ENCODE measurements at places on chromosomes 13 and 19. TPM values are rescaled to one million over a fixed set of nuclear protein-coding genes. Genes with fewer than 3 reads are reported as not detected.
A peak's percentile ranks its signal among the peaks of the same experiment; 100 is the strongest.

Gene IL11
- total RNA-seq, result 0.47 TPM

Gene KLK12
- not detected for total RNA-seq

Gene FPR3
- 8.5 TPM for total RNA-seq

Gene MAP2K2
- 105 TPM for total RNA-seq

Gene LGALS14
- not detected for total RNA-seq

Gene SIGLECL1
- not detected for total RNA-seq

Gene ATXN8OS
- not detected for total RNA-seq

Gene SIGLEC5
- not detected for total RNA-seq

- no peak for DNase-seq
These were observed 2.9 kb downstream of the CYSLTR2 start for GRCh38 chr13:48656608-48657007.

GRCh38 chr19:1270213-1270853, 1.2 kb downstream of the CIRBP start:
- DNase-seq, result no peak

DNA sequence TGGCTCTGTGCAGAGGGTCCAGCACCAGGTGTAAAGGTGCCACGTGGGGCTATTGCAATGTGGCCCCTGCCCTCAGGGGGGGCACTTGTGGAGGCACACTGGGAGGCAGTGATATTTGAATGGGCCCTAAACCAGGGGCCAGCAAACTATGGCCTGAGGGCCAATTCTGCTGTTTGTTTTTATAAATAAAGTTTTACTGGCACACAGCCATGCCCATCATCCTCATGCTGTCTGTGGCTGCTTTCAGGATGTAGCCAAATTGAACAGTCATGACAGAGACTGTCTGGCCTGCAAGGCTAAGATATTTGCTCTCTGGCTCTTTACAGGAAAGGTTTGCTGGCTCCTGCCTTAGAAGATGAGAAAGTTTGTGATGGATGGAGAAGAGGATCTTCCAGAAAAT, 33.9 kb upstream of the RANBP3 start:
- no peak for DNase-seq

- DNase-seq, result no peak
These were observed 2.8 kb downstream of the IQCN start for GRCh38 chr19:18271433-18271841.

DNA sequence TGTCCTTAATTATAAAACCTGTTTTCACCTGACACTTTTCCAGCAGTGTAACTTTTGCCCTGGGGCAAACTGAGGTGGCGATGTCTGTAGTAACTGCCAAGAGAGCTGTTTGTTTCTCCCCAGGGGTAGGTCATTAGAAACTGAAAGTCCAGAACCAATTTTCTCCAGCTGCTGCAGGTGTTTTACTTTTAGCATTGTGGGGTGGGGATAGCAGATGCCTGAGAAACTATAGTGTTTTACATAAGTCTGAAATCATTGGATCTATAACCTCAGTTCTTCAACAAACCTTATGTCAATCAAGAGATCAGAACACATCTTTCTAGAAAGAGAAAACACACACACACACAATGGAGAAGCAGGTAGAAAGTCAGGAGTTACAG, 92.7 kb downstream of the LHFPL6 start:
- no peak for DNase-seq

DNA sequence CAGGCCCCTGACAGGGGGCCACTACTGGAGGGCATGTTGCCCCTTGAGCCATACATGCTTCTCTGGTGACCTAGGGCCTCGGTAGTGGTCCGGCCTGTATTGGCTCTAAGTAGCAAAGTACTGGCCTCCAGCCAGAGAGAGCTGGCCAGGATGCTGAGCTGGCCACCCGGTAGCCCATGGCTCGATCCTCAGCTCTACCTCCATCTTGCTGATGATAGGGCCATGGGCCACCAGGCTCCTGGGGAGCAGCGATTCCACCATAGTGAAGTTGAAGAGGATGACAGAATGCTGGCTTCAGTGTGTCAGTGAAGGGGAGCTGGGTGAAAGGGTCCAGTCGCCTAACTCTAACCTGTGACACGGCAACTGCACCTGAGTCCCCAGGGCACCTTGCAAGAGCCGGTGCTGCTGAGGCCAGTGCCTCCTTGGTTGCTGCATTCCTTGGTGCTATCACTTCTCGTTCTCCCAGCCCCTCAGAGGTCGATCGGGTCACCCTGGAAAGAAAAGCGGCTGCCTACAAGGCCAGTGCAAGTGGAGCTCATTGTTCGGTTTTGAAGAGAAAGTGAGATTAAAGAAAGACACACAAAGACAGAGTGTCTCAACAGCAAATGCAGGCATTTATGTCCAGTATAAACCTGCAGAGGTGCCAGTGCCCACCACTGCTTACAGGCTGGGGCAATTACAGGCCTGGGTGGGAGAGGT, 5.0 kb downstream of the FPR3 start:
- DNase-seq, result no peak

GRCh38 chr13:35621989-35622388, 145.5 kb upstream of the MAB21L1 start:
- DNase-seq, result no peak

GRCh38 chr13:34144142-34144541, 326.2 kb downstream of the RFC3 start:
- DNase-seq, result no peak

DNA sequence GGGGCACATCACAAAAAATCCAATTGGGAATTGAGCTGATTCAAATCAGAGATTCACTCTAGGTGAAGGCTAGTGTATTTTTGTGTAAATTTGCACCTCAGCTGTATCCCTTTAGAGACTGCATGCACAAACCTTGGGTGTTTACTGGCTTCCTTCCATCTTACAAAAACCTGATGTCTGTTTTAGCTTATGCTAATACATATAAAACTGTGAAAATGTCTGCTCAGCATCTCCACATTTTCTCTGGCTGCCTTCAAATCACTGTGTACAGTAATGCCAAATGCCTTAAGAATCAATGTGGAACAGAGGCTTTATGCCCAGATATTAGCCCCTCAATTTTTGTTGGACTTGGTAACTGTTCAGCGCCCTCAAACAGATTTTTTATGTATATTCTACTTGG, 675.8 kb upstream of the SLITRK6 start:
- no peak for DNase-seq

GRCh38 chr19:35596366-35596999, 10.5 kb downstream of the PMIS2 start:
- no peak for DNase-seq

DNA sequence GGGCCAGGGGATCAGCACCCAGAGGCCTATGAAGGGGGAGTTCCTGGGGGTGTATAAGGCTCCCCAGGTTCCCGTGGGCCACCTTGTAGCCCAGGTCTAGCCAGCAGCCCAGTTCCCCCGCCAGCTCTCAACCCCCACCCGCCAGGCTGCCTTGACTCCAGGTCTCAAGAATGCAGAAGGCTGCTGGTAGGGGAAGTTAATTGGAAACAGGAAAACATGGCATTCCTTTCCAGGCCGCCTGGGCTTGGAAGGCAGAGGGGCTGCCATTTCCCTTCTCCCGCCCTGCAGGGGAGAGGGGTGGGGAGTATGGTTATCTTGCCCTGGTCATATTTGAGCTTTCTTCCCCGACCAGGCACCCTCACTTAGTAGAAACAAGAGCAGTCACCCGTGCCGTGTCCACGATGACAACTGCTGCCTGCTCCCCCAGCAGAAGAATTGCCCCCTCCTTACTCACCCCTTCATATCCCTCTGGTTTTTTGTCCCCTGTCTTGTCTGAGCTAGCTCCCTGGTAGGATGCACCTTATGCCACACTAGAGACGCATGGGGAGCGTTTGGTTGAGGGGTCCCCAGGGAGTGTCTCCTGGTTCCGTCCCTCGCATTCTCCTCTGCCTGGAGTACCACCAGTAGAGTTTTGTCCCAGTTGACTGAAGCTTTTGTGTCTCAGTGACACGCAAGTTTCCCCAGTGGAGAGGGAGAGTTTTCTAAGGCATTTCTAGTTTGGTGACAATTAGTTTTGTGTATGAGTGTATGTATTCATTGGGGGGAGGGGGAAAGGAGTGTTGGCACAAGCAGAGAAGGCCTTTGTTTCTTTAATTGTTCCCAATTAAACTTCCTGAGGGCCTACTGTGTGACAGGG, 4.5 kb downstream of the BICRA start:
- DNase-seq, result no peak

DNA sequence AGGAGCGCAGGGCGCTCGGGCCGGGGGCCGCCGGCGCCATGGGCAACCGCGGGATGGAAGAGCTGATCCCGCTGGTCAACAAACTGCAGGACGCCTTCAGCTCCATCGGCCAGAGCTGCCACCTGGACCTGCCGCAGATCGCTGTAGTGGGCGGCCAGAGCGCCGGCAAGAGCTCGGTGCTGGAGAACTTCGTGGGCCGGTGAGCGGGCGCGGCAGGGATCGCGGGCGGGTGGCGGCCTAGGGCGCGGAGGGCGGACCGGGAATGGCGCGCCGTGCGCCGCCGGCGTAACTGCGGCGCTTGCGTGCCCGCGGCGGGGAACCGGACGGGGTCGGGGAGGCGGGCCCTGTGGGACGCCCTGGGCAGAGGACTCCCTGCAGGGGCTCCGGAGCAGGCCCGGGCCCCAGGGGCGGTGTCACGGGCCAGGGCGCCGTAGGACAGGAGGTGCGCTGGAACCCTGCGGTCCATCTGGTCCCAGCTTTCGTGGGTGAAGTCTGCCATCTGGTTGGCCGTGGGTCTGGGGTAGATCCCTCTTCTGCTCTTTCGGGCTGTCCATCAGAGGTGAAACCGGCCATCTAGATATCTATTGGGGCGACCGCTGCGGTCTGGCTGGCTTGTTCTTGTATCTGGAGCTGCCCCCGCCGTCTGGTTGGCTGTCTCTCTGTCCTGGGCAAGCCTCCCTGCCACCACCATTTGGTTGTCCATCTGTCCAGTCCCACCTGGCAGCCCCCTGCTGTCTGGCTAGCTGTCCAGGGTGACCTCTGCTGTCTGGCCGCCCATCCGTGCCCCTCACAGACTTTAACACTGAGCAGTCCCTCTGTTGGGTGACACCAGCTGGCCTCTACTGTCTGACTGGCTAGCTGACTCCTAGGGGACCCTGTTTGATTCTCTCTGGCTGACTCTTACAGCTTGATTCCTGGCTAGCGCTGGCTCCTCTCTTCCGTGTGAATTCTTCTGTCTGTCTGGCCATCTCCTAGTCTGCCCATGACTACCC, 622 bp downstream of the DNM2 start:
- peak; percentile 68 for DNase-seq

DNA sequence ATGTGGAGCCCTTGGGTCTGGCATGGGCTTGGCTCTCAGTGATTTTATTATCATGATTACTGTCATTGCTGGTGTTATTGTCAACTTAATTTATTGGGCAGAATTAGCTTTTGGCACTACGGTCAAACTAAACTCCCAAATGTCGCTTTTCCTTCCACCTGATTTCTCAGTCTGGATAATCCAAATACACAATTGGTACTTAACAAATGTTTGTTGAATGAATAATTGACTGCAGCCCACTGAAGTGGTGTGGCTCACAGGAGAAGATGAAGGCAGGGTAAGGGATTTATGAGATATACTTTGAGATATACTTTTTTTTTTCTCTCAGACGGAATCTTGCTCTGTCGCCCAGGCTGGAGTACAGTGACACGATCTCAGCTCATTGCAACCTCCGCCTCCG, 1.5 kb downstream of the COLGALT1 start:
- DNase-seq, result no peak

GRCh38 chr13:31090961-31091624, 70.6 kb downstream of the HSPH1 start:
- peak; percentile 17 for DNase-seq

GRCh38 chr13:82436099-82436585, 1446.1 kb downstream of the SLITRK1 start:
- no peak for DNase-seq

DNA sequence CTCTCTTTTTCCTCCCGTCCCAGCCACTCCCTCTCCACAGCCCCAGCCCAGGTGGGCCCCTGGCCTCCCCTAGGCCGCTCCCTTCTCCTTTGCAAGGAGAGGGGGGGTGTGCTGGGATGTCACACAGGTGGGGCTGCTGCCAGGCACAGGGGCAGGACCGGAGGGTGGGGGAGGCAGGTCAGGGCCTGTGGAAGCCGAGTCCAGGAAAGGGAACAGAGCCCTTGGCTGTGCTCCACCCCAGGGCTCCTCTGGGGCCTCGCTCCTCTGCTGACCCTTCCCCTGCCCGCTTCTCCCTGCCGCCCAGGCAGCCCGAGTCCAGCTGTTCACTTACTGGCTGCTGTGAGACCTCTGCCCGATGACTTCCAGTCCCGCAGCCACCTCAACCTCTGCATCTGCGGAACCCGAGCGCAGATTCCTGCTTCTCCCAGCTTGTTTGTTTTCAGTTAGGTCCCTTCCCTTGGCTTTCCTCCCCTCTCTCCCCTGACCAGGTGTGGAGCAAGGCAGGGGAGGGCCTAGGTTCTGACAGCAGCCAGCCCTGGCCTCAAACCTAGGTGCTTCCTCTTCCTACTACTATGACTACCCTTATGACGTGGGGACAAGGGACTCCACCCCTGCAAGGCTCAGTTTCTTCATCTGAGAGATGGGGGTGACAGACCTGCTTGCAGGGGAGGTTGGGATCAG, 850 bp upstream of the KLK11 start:
- no peak for DNase-seq
